Esophagus squamous epithelium (tissue), 5 donors: ENCODE measurements at places on chromosomes 2 and 18.

- DNase-seq: no peak
These were observed 2.3 kb upstream of the MAB21L4 start for GRCh38 chr2:240898108-240898730.

DNA sequence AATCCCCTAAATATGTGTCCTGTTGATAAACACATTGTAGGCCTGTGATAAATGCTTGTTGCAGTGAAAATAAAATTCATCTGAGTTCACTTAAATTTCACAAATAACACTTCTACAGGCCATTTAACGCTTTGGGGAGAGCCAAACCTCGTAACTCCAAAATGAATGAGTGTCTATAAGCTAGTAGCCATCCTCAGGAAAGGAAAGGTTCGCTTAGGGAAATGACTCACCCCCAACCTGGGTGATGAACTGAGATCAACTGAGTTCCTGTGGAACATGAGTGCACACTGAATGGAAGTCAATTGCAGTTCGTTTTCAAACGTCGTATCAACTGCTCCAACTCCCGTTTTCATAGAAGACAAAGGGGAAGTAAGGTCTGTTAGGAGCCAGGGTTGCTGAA lies 527.6 kb upstream of the ID2 start:
- no peak for DNase-seq

GRCh38 chr2:224613543-224614286 lies 28.6 kb upstream of the CUL3 start:
- no peak for DNase-seq

GRCh38 chr2:30022444-30023071 lies 101.2 kb upstream of the ALK start:
- no peak for DNase-seq

DNA sequence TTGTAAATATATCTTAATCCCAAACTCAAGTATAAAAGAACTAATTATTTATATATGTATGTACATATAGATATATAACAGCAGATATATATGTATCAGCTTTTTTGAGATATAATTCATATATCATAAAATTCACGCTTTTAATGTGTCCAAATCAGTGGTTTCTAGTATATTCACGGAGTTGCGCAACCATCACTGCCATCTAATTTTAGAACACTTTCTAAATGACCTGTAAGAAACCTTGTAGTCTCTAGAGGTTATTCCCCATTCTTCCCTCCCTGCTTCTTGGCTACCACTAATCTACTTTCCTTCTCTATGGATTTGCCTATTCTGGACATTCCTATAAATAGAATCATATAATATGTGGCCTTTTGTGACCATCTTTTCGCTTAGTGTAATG lies 163.5 kb upstream of the TCF4 start:
- no peak for DNase-seq

DNA sequence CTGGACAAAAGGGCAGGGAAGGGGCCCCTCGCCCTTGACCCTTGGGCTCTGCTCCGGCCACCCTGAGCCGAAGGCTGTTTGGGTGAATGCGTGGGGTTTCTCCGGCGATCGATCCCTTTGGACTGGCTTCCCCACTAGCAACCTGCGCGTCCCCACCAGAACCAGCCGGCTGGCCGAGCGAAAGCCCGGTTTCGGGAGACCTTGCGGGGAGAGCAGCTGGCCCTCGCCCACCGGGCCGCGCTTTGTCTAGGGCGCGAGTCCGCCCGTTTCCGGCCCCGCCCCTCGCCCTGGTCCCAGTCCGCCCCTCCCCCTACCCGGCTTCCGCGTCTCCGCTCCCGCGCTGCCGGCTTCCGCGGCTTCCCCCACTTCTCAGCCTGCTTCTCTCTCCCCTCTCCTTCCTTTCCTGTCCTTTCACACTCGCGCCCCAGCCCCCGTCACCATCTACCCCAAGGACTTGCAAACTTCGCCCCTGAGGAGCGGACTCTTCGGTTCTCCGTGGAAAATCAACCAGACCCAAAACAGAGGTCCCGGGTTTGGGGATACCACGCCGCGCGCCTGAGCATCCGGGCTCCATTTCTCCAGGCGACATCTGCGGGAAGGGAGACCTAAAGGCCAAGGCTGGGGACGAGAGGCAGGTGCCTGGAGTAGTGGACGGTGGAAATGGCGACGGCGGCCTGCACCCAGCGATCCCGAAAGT lies 48.0 kb upstream of the ATP6V1B1 start:
- DNase-seq: no peak

DNA sequence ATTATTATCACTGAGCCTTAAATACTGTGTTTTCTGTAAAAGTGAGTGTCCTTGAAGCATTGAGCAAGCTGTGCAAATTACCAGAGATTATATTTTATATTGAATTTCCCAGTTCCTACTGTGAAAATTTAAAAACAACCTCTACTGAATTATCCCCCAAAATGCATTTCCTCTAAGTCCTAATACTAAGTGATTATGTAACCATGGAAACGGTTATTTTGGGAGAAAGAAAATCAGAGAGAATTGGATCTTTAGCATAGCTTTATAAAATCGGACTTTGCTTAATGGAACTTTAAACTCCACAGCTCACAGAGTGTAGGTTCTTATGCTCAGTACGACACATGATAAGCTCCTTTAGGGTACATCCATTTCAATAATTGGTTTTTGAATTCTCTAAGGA lies 19.3 kb upstream of the CHMP1B start:
- DNase-seq: no peak

- DNase-seq: no peak
These were observed 107.5 kb downstream of the COLEC12 start for GRCh38 chr18:392928-393573.

DNA sequence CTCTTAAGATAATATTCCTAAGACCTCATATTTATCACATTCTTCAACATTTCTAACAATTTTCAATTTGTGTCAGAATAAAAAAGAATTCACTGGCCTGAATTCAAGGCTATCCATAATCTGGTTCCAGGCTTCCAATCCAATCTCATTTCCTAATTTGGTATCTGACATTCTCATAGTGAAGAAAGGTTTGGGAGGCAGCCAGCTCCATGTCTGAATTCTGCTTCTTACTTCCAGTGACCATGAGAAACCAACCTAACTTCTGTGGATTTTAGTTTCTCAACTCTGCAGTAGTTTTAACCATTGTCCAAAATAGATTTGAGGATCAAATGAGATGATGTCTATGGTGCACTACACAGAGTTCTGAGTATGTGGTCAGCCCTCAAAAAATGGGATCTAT lies 439.1 kb upstream of the GCFC2 start:
- DNase-seq: no peak

GRCh38 chr2:65604246-65604645 lies 171.8 kb upstream of the SPRED2 start:
- DNase-seq: no peak

DNA sequence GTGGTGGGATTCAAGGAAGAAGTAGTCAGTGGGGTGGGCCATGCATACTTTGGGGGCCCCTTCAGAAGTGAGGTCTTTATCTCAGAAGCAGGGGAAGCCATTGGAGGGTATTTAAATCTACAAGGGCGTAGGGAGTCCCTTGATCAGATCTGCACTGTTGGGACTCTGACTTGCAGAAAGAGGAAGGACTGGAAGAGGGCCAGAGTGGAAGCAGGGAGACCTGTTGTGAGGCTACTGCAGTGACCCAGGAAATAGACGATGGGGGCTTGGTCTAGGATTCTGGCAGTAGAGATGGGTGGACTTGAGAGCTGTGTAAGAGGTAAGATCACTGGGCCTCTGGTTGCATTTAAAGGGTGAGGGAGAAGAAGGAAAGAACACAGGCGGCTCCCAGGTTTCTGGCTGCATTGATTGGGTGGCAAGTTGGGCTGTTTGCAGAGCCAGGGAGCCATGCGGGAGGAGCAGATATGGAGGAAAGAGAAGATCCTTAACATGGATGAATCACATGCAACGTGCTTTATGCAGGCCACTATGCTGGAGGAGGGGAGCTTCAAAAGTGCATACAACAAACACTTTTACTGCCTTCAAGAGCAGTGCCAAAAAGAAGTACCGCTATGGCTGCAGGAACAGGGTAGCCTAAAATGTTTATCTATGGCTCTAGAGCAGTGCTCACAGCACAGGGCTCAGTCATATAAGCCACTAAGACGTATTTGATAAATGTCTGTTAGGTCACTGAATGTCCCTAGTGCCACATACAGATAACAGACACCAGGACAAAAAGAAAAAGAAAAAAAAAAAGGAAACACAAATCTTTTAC lies 2.3 kb downstream of the SFXN5 start:
- no peak for DNase-seq

DNA sequence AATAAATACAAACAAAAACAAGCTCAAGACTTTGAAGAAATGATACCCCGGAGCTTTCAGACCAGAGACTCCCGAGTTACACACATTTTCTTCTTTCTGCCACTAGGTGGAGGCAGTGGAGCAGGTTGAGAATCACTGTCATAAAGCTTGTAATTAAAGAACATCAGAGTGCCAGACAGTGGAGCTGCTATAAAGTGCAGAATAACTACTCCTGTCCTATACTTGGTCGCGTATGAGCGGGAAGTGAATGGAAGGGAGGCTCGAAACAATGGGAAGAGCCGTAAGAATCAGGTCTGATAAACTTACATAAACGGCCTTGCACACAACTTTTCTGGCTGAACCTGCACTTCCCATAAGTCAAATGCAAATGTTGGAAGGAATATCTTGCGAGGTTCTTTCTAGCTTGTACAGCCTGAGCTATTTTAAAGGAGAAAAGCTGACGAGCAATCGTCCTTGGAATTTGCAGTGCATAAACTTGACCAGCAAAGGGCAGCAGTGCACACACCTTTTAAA lies 189.0 kb downstream of the RPIA start:
- DNase-seq: no peak

DNA sequence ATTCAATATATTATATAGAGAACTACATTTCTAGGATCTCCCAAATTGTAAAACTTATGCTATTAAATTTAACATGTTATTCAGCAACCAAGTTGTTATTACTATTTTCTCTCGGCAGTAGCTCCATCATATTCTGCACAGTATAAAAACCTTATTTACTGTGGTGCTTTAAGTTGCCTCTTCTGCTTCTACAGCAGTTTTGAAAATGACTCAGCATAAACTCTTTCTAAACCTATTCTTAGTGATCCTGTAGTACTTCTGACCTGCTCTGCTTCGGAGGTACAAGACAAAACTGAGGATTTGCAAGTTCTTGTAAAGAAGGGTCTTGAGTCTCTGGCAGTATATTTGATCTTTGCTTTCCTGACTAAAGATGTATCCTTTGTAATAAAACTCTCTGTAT lies 567.2 kb downstream of the TMX3 start:
- no peak for DNase-seq

DNA sequence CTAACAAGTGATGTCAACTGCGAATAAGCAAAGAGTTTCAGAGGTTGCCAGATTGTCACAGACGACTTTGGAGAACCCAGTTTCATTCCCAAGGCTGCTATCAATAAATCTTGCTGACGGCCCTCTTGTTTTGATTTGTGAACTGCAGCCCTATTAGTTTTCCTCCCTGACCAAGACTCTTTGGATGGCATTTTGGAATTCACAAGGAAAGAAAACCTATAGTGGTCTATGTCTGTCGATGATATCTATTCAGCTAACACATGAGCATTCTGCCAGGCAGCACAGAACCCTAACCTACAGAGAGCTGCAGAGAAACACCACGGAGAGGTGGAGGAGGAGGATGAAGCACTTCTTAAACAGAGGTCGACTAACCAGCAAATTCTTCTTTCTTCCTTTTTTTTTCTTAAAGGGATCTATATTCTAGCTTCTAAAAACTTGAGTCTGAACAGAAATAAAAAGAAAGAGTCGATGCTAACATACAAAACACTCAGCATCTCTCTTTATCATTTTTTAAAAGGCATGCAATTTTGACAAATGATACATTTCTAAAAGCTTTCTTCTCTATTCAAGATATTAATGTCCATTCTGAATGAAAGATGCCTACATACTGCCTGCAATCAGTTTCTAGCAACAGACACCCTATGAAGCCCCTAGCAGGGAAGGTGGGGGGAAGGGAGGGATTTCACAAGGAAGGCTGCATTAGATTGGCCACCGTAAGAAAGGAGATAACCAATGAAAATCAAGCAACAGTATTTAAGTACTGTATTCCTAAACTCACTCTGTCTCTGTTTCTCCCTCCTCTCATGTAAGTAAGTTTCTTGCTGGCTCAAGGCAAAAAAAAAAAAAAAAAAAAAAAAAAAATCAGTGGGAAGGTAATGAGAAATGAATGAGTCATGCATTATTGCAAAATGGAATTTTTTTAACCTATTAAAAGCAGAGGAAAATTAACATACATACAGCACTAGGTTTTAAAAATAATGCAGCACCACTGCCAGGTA lies 83.0 kb upstream of the CHRNA1 start:
- no peak for DNase-seq

DNA sequence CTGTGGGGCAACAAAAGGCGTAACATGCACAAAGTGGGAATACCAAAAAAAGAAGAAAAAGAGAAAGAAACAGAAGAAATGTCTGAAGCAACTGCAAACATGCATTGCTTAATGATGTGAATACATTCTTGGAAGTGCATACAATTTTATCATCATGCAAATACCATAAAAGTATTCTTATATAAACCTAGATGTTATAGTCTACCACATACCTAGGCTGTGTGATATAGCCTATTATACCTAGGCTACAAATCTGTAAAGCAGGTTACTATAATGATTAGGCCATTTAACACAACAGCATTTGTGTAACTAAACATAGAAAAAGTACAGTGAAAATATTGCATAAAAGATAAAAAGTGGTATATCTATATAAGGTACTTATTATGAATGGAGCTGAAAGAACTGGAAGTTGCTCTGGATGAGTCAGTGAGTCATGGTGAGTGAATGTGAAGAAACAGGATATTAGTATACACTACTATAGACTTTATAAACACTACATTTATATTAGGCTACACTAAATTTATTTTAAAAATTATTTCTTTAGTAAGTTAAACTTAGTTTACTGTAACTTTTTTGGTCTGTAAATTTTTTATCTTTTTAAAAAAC lies 319.4 kb upstream of the KCNH7 start:
- no peak for DNase-seq

DNA sequence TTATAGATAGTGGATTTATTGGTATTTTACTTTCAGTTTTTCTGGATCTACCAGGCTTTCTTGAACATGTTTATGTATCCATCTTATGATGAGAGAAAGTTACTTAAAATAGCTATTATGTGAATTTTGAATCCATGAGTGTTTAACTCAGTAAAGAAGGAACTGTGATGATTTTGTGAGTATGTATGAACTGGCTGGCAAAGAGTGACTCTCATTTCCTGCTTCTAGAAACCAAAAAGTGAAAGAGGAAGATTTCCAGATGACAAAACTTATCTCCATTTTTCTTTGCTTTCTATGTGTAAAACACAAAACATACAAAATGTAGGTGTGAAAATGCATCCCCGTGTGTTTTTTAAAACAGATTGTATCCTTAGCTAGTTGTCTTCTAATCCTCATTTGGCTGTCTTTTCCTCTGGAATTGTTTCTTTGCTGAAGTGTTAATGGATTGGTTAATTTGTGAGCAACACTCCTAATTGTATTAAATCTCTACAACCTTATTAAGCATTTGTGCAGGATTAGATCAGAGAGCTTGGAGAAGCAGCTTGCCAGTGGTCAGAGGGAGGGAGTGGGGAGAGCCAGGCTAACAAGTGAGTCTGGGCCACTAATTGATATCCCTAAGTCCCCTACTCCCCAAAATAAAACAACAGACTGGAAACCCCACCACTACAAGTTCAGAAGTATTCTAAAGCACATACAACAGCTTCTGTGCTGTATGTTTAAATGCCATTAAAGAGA lies 23.9 kb downstream of the PTPRM start:
- no peak for DNase-seq

- DNase-seq: no peak
These were observed 156.5 kb downstream of the SMAD2 start for GRCh38 chr18:47773931-47774330.
